ENCODE measurements at places on chromosomes 12 and 14.

GRCh38 chr12:19882346-19882745 is 443.1 kb downstream of the AEBP2 start:
- no peak for DNase-seq

- peak; percentile 43 for DNase-seq
These were observed 78.7 kb downstream of the STXBP6 start for GRCh38 chr14:24971255-24971654.

- no peak for DNase-seq
These were observed 888.1 kb upstream of the MDGA2 start for GRCh38 chr14:48563489-48563888.

- no peak for DNase-seq
These were observed 19.3 kb downstream of the JAG2 start for GRCh38 chr14:105149146-105149781.

GRCh38 chr12:41067941-41068645 is 120.0 kb upstream of the PDZRN4 start:
- DNase-seq = no peak

GRCh38 chr14:74628418-74628817 is 16.4 kb upstream of the LTBP2 start:
- no peak for DNase-seq

DNA sequence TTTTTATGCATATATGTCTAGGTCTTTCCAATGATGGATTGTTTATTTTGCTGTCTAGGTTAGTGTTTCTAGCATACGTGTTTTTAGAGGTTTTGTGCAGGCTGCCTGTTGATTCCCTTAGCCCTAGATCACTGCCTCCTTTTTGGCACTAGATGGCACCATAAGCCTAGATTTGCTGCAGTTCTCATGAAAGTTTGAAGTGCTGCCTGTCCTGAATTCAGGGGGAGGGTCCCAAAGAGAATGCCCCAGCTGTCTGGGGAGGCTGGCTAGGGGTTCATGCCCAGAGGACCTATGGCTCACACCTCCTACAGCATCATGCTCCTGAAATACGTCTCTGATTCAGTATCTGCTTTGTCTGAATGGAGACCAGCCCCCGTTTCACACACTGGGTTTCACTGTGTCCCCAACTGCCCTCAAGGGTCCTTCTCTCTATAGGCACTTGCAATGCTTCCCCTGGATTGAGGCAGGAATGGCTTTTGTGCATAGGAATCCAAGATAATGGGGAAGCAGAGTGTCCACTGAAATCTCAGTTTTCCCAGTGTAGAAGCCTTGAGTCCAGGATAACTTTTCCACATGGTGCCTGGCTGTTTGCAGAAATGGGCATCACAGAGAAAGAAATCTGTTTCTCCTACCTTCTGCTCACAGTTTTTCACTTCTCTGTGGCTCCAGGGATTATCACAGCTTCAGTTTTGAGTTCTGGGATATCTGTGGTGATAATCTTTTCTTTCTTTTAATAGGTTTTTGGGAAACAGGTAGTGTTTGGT is 14.2 kb upstream of the TXNRD1 start:
- DNase-seq = peak; percentile 30

GRCh38 chr12:10362828-10363657 is 26.8 kb downstream of the KLRK1 start:
- no peak for DNase-seq

DNA sequence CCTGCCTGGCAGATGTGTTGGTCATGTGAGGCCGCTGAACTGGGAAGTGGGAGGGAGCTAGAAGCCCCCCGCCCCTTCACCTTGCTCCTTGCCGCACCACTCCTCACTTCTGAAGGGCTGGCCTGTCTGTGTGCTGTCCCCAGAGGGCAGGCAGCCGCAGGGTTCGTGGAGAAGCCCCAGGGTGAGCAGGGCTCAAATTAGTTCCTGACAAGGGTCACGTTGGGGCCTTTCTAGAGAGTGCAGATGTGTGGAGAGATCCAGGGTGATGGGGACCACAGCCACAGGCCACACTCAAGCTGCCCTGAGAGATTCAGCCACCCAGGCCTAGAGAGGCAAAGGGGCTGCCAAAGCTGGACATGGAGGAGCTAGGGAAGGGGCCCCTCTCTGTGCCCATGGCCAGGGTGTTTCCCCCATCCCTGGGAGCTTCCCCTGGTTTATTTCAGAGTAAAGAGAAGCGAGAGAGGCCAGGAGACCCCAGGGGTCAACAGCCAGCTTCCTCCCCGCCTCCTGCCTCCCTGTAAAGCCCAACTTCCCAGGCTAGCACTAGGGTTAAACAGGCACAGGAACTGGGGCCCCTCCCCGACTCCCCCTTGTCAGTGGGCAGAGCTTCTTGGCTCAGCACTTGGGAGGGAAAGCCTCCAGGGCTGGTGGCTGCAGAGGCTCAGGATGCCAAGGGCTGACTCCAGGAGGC is 16.2 kb downstream of the SLC25A29 start:
- no peak for DNase-seq

GRCh38 chr14:31479027-31479426 is 8.8 kb downstream of the GPR33 start:
- no peak for DNase-seq

GRCh38 chr12:29750928-29751220 is 32.9 kb downstream of the TMTC1 start:
- no peak for DNase-seq

GRCh38 chr14:94027566-94028449 is 1.7 kb downstream of the OTUB2 start:
- DNase-seq = no peak

DNA sequence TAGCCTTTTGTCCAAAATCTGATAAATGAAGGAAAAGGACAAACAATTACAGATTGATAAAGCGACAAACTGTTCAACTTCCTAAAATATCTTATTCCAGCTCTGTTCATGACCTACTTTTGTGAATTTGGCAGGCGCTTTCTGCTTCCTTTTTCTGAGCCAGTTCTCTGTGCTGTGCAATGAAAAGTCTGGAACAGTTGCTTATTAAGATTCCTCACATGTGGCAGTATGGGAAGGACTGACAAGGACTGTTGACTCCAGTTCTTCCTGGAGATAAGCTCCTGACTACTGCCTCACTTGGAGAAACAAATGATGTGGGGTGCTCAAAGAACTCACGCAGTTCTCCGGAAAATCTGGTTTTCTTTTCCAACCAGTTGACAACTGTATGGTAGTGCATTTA is 58.3 kb upstream of the ANP32D start:
- no peak for DNase-seq

DNA sequence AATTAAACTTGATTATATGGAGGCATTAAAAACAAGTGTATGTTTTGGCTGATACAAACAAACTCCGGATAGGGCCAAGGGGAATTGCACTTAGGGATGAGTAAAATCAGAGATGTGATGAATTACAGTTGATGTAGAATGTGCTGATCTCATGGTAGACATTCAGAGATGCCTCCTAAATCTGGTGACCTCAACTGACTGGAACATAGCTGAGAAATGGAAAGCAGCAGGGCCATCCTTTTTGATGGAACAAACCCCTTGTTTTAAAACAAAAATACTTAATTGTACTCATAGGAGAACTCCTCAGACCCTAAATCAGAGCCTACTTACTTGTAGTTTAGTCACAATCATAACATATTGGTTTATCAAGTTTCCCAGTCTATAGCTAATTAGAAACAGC is 122.8 kb downstream of the C12orf75 start:
- no peak for DNase-seq

DNA sequence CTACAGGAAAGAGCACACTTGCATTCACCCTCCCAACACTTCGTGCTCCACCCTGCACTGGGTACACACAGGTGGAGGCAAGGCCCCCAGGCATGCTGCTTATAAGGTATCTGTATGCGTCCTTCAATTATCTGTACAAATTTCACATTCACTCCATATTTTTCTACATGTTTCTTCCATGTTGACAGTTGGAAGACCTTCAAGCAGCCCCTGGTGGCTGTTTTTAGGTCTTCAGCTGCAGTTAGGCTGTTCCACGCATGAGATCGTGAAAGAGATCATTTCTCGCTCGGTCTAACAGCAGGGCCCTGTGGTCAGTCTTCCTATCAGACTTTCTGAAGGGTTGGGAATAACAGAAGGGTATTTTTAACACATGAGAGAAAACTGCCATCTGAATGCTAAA is 47.1 kb downstream of the PLXNC1 start:
- DNase-seq = no peak

DNA sequence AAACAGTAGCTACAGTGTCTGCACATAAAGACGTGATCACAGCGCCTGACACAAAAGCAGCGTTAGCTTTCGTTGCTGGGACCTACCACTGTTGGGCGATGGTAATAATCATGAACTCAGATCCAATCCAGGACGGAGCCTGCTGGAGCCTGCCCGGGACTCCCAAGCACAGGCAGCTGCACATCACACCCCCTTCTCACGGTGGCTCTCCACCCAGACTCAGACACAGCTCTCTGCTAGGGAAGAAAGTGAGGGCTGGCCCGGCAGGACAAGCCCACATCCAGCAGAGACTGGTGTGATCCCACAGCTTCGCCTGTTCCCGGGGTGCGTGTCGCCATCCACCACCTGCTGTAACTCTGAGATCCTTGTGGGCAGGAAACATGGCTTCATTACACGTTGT is 49.9 kb upstream of the FOXN3 start:
- DNase-seq = no peak
